ENCODE measurements at places on chromosomes 5 and 9.

DNA sequence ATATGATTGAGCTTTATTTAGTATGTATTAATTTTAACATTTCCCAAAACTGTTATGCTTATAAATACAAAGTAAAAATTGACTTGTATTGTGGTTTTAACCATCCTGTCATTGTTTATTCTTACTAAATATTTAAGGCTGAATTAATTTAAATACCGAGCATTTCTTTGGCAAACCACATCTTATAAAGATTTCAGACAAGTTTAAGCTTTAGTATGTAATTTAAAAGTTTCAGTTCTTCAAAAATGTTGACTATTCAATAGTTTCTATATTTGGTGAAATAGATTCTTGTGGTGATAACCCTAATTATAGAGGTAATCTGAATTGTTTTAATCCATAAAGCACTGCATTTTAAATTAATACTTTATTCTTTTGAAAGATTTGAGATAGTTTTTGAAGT is 65.5 kb downstream of the CCNH start:
- no peak for DNase-seq

DNA sequence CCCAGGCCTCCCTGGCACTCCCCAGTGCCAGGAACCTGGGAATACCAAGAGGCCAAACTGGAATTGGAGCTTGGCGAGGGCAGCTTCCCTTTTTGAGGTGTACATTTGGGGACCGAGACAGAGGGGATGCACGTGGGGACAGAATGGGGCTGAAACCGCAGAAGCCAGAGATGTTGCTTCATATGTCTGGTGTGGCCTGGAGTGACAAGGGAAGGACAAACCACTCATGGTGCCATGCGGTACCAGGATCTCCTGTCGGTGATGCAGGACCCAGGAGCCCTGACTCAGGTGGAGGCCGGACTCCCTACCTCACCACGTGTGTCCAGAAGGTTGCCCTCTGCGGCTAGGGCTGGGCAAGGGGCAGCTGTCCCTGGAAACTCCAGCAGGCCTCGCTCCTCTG is 4.0 kb upstream of the CSF2 start:
- DNase-seq = no peak

- no peak for DNase-seq
Observed at GRCh38 chr5:146447734-146448380, 724 bp downstream of the TCERG1 start.

- DNase-seq = no peak
Observed at GRCh38 chr5:175576096-175576495, 81.8 kb upstream of the HRH2 start.

GRCh38 chr5:163347671-163348070 is 89.7 kb upstream of the CCNG1 start:
- peak; percentile 40 for DNase-seq

DNA sequence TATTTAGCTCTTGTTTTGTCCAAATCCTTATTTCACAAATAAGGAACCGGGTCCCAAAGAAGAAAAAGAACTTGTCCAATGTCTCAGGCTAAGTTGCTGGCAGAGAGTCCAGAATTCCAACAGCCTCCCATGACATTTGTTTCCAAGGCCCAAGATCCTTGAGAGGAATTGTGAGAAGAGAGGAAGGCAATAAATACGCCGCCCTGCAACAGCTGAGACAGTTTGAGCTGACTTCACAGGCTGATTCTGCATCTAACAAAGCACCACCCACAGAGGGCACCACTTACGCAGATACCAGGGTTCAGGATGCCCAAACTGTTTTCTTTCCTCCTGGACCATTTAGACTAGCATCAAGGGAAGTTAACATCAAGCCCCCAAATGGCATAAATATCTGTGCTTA is 211.3 kb downstream of the FAM114A2 start:
- no peak for DNase-seq

DNA sequence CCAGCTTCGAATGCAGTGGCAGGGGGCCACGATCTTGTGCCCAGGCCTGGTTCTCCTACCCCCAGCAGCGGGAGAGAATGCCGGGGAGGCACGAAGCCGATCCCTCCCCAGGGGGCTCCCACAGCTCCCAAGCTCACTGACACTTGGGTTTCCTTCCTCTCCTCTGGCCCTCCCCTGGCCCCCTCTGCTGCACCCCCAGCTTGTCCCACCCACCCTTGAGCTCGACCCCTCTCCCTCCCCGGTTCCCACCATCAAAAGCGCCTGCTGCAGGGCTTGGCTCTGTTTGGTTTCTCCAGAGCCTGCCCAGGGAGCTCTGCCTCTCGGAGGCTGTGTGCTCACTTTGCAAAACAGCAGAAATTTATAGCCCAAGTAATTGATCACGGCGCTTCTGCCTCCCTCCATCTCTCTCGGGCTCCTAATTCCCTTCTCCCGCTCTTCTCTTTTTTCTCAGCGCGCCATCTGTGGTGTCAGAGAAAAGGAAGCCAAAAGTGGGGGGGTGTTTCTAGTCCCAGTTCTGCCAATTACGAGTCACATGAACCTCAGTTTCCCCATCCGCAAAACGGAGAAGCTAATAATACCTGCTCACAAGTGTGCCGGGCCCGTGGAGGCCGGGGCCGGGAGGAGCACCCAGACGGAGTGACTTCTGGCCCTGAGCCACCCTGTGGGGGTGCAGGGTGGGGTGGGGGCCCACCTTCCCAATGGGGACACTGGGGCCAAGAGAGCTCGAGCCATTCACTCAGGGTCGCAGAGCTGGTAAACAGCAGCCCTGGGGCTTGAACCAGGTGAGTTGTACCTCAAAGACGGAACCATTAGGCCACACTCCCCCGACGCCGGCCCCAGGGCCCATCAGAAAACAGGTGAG is 141.2 kb upstream of the IER5L start:
- DNase-seq = no peak

- DNase-seq = no peak
Observed at GRCh38 chr9:123960366-123960765, 30.4 kb upstream of the DENND1A start.

DNA sequence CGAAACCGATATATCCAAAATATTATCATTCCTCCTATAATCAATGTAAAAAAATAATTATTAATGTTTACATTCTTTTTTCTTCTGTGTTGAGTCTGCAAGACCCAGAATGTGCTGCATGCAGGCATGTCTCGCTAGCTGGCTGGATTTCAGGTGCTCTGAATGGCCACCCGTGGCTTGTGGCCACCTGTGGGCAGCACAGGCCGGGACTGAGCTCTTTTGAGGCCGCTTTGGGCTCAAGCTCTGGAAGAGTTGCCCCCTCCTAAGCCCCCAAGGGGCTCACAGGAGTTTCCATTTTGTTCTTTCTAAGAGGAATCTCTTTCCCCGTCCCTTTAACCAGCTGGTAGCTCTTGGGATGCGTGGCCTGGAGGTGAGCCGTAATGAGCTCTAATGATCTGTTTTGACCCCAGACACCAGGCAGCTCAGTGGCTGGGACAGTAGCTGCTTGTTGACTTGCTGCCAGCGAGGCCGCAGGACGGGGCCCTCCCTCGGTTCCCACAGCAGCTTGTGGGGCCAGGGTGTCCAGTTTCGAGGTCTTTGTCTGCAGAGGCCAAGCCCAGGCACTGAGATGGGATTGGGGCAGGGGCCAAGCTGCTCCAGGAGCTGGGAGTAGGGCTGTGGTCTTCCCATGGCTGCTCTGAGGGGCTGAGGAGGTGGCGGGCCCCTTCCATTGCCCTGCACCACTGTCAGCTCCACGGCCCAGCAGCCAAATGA is 20.8 kb downstream of the ASS1 start:
- no peak for DNase-seq

- no peak for DNase-seq
Observed at GRCh38 chr9:136371533-136371880, 2.0 kb downstream of the CARD9 start.

GRCh38 chr5:9455826-9456434 is 89.9 kb downstream of the SEMA5A start:
- no peak for DNase-seq

DNA sequence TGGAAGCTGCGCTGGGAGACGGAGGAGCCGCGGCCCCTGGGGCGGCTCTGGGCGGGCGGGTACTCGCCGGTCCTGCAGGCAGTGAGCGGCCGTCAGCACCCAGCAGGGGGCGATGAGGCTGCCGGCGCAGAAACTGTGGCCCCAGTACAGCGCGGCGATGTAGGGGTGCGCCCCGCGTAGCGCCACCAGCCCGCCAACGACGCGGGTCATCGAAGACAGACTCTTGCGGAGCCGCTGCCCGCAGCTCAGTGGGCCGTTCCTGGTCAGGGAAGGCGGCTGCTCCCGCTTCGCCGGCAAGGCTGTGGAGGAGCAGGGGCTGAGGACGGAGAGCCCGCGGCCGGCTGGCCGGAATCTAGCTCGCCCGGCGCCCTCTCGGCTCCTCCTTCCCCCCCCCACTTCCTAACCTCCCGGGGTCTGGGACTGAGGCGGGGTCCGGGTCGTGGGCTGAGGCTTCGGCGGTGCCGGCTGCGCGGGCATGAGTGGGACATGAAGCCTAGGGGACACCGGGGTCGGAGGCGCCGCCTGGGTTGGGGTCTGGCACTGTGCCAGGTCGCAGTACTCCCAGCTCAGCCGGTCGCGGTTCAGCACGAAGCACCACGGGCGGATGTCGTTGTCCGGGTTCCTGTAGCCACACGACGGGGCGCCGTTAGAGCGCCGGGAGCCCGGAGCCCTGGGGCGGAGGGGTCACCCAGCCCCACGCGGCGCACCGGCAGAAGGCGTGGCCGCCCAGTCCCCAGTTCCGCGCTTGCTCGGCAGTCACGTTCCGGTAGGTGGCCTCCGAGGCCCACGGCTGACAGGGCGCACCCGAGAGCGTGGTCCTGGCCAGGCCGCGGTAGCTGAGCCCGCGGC is 3.6 kb upstream of the PFN3 start:
- DNase-seq = peak; percentile 86

- DNase-seq = no peak
Observed at GRCh38 chr5:142748132-142748531, 22.0 kb upstream of the ARHGAP26 start.

DNA sequence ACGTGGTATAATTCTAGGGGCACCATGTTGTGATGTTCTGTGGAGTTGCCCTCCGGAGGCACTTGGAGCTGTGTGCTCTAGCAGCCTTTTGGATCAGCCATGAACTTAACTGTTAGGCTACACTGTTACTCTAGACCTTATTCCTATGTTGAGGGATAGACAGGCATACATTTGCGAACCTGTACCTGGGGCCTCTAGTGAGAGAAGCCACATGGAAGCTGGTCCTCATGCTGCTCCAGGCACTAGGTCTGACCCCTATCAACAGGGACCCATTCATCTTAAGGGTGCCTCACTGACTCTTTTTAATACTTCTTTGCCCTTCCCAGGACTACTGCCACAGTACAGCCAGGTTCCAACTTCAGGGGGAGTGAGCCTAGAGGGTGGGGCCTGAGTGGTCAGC is 594.8 kb downstream of the RAB3C start:
- no peak for DNase-seq

DNA sequence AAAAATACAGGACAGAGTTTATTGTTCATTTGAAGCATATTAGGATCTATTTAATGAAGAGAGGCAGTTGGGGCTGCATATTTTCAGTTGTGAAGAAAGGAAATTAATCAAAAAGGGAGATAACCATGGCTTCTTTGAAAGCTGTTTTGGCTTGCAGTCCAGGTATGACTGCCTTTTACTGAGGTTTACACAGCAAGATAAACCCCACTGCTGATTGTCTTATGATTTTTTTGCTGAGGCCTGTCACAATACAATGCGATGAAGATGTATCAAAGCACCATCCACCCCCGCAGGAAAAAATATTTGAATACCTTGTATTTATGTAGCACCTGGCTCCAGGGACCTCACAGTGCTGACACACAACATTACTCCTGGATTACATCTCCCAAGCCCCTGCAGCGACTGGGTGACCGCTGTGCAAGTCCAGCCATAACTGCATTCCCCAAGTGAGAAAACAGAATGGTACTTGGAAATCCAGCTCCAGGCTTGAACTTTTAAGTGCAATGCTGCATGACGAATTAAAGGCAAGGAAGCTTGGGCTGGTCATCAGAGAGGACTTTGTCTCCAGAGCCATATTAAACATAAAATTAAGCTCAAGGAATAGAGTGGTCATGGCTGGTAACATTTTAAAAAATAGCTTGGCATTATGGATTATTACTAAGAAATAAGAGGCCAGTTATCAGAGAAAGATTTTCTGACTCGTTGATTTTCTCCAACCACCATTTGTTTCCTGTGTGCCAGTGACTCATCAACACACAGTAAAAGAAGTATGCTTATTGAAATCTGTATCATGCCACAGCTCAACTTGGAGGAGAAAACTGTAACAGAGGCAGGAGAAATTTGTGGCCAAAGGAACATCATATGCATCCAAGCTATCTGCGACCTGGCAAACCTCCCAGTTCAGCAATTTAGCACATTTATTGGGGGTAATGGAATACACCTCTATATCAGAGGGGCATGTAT is 374.2 kb downstream of the MAN2A1 start:
- DNase-seq = no peak

GRCh38 chr5:166285361-166285760 is 2006.1 kb upstream of the WWC1 start:
- DNase-seq = no peak

DNA sequence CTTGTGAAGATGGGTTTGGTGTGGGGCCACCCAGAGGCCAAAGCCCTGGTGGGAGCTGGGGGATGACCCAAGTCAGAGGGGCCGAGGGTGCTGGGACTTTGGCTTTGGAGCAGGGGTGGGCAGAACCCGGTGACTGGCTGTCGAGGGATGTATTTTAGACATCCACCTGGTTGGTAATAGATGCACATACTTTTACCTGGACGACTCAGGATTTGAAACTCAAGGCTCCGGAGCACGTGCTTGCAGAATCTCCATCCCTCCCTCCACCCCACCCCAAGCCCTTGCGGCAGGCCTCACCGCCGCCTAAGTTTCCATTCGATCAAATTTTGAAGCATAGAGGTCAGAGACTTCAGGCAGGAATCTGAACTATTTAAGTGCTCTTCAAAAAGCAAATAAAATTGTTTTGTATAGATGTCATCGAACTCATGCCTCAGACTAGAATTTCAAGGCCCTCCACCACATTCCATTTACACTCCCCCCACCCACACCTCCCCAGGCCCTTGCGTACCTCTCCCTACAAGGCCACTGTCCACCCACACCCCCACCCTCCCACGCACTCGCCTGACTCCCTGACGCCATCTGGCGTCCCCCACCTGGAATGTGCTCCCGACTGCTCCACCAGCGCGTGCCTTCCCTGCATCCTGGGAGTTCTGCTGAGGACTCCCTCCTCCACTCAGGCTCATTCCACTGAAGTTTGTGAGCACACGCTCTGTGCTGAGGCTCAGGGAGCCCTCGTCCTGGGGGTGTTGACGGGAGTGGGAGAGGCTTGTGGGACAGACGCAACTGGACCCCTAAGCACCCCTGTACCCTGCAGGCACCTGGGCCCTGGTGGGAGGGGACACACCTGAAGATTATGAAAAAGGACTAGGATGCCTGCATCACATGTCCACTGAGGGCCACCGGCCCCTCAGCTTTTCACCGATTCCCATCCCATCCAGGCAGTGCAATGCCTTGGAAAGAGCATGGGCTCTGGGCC is 56.4 kb upstream of the RPL26L1 start:
- no peak for DNase-seq

- no peak for DNase-seq
Observed at GRCh38 chr9:129105857-129106694, 4.5 kb downstream of the CRAT start.

GRCh38 chr5:131299465-131299864 is 35.6 kb downstream of the CDC42SE2 start:
- DNase-seq = no peak

DNA sequence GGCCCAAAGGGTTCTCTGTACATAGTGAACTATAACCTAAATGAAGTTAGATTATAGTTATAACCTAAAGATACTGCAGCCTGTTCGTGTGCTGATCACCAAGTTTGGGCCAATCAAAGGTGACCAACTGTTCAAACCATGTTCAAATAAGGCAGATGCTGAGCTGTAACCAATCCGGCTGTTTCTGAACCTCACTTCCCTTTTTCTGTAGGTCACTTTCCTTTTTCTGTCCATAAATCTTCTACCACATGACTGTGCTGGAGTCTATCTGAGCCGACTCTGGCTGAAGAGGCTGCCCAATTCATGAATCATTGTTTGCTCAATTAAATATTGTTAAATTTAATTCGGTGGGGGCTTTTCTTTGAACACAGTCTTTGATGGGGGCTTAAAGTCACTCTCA is 1920.2 kb downstream of the MAT2B start:
- DNase-seq = no peak
